Stimulated activated CD8-positive, alpha-beta memory T cell treated with anti-CD3 and anti-CD28 coated beads, Interleukin-4, amount 100 ng/mL, for 4 hours (primary cell): ENCODE measurements at places on chromosomes 7 and 10.

GRCh38 chr10:119241066-119241465 is 33.7 kb downstream of the GRK5 start:
- no peak for DNase-seq

DNA sequence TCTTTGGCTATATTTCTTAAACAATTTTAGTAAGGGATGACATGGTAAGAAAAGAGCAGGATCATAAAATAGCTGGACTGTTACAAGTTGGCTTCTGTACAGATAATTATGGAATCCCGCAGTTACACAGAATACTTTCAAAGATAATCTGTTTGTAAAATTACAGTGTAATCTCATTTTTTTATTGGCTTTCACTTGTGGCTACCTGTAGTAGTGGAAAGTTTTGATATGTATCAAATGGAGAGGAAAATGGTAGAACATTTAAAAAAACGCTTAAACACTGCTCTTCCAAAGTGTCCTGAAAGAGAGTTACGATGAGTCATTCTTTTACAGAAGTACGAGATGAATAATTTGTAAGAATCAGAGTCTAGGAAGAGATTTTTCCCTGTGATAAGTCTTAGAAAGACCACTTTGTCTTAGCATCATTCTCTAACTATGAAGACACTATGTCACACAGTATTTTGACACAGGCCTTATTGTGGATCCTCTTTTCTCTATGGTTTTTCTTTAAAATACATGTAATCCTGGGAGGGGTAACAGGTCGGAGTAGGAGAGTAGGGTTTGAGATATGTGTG is 215.0 kb upstream of the DKK1 start:
- DNase-seq: no peak

DNA sequence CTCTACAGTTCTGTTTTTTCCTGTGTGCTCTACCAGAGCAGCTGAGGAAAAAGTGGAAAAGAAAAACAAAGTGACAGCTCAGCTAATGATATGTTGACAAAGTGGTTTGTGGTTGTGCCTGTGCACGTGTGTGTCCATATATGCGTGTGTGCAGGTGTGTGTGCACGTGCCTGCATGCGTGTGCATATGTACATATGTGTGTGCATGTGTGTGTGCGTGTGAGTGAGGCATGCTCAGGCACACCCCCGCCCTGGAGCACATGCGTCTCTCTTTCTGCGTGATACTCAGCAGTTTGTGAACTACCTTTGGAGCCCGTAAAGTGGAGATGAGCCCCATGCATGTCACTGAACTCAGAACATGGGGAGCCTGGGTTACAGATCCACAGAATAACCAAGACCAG is 84.5 kb upstream of the GPR26 start:
- no peak for DNase-seq

DNA sequence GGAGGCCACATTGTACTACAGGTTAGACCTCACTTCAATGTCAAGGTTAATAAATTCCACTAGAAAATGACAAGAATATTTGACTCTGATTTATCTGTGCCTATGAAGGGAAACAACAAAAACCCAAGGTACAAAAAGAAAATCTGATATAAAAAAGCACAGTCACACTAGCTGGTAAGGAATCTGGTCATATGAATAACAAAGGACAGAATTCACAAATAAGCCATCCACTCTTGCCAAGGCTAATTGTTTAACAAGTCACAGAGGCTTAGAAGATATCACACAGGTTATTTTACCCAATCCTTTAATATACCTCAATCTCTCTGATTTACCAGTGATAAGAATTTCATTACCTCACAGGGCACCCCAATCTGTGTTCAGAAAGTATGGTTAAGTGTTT is 47.9 kb downstream of the IRF5 start:
- no peak for DNase-seq

- no peak for DNase-seq
These were observed 16.6 kb upstream of the WDFY4 start for GRCh38 chr10:48667960-48668590.

GRCh38 chr7:22173685-22174573 is 183.0 kb downstream of the RAPGEF5 start:
- no peak for DNase-seq

GRCh38 chr10:86964061-86964846 is 4.0 kb upstream of the ADIRF start:
- DNase-seq: no peak

DNA sequence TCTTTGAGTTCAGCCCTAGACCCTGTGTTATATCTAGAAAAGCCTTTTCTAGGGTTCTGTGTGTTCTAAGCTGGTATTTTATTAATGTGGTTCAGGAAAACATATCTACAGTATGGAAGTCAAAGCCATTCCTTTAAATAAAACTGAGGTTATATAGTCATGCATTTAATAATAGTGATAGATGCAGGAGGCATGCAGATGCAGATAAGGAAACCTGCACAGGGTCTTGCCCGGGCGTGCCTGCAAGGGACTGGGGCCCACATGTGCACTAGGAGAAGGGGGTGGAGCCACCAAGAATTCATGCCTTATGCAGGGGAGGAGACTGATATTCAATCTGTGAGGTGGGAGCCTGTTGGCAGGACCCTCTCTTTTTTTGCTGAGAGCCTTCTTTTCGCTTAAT is 171.5 kb downstream of the PRPF18 start:
- no peak for DNase-seq

DNA sequence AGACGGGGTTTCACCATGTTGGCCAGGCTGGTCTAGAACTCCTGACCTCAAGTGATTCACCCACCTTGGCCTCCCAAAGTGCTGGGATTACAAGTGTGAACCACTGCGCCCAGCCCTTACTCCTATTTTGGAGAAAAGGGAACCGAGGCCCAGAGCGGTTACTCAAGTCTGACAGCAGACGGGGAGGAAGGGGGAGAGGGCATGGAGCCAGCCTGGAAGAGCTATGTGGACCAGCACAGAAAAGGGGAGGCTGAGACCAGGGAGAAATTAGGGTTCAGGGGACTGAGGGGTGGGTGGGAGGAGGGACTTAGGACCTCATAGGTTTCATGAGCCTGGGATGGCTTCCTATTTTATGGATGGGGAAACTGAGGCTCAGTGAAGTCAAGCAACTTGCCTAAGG is 1.5 kb downstream of the SFRP5 start:
- no peak for DNase-seq

DNA sequence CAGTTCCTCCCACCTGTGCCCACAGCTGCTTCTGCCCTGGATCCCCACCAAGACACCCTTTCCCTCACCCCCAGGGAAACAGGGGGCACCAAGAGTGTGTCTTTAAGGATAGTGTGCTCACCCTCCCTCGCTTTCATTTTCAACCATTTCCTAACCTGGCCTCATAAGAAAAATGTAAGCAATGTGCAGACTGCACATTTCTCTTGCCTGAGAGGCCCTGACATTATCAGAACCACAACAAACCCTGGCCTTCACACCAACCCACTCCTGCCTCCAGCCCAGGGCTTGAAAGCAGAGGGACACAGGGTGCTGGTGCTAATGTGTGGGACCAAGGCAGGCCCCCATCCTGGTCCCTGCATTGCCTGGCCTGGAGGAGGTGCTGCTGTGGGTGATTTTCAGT is 11.0 kb upstream of the IMPDH1 start:
- no peak for DNase-seq

- no peak for DNase-seq
These were observed 811 bp upstream of the ARHGAP12 start for GRCh38 chr10:31929261-31930022.

DNA sequence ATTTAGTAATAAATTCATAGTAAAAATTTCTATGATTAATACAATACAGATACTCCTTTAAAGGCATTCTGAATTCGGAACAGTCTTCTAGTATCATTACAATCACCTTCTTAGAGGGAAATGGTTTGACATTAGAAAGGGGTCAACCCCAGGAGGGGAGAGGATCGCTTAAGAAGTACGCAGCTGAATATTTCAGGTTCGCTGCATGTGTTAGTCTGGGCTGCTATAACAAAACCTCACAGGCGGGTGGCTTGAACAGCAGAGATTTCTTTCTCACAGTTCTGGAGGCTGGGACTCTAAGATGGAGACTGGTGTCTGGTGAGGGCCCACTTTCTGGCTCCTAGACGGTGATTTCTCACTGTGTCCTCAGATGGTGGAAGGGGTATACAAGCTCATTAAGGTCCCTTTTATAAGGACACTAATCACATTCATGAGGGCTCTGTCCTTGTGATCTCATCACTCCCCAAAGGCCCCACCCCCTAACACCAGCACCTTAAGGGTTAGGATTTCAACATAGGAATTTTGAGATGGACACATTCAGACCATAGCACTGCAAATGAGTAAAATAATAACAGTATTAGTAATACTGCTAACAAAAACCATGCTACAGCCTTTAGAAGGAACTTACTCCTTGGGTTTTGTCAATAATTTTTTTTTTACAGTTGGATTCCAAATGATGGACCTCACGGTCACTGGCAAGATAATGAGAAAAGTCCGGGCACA is 34.0 kb downstream of the GNA12 start:
- no peak for DNase-seq

DNA sequence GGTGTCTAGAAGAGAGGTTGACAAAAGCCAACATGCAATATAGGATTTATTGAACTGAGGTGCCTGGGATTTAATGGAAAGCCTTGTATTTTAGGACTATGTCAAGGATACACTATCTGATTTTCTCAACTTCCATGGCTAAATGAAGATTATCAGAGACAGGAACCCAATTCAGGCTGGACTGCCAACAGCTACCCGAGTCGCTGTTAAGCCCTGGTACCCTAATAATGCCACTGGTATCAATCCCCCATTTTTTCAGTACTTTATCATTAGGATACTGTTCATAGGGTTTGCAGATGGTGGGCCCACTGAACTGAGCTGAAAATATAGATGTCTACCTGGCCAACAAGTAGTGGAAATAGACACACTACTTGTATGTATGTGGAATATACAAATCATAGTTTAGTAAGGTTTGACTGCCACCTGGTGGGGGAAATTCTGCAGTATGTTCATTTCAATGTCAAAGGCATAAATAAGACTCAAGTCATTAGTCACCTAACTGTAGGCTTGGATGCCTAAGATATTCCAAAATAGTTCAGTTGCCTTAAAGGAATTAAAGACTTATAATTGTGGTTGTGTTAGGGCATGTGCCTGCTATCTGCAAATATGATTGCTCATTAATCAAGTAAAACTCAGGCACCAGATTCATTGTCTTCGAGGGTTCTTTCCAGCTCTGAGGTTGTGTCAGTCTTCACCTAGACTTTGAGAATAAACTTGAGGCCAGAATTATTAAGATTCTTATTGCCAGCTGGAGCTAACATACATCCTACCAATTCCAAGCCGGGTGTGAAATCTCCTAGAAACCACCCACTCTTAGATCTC is 34.1 kb upstream of the NOBOX start:
- no peak for DNase-seq

DNA sequence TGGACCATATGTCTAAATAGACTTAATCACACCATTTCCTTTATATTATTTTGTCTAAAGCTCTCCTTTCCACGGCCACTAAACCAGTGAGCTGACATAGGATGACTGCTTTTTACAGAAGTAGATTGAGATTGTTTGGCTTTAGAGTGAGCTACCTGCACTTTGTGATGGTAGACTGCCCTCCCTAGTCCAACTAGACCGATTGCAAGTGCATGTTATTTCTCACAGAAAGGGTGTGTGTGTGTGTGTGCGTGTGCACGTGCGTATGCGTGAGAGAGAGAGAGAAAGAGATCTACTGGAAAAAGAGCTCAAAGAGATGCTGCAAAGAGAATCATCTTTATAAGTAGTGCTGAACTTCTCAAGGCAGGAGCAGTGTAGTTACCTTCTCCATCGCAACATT is 60.7 kb downstream of the VCL start:
- DNase-seq: no peak

- no peak for DNase-seq
These were observed 199.7 kb upstream of the AOAH start for GRCh38 chr7:36923943-36924436.

- DNase-seq: no peak
These were observed 3.6 kb downstream of the CAMK2B start for GRCh38 chr7:44321796-44322195.

DNA sequence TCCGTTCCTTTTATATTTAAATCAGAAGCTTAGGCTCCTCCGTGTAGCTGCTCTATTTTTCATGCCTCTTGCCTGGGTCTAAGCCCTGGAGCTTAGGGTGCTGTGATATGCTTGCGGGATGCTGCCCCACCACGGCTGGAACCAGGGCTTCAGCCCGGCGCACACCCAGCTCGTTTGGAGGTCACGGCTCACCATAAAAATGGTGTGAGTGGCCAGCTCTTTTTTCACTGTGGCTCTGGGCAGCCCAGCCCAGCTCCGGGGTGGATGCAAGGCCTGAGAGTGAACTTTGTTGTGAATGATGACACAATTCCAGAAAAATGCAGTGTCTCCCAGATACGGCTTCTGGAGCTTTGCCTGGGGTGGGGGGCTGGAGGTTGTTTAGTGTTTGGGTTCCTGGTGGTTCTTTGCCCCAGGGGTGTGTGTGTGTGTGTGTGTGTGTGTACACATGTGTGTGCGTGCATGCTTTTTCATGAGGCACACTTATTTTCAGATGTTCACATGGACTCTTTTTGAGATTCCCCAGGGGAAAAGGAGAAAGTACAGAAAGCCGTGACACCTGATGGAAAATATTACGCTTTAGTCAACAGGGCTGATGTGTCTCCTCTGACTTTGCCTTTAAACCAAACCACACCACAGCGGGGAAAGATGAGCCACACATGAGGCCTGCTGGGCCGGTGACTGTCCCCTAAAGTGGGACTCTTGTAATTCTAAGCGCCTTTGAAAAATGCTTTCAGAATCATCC is 46.2 kb downstream of the GRK5 start:
- no peak for DNase-seq

GRCh38 chr10:48948470-48949037 is 8.9 kb upstream of the LRRC18 start:
- DNase-seq: no peak
